ENCODE measurements at places on chromosomes 5 and 9.

- DNase-seq: no peak
Measured at GRCh38 chr5:173781432-173781815, 106.7 kb upstream of the CPEB4 start.

GRCh38 chr5:158736150-158736870, 363.4 kb downstream of the EBF1 start:
- DNase-seq: no peak

DNA sequence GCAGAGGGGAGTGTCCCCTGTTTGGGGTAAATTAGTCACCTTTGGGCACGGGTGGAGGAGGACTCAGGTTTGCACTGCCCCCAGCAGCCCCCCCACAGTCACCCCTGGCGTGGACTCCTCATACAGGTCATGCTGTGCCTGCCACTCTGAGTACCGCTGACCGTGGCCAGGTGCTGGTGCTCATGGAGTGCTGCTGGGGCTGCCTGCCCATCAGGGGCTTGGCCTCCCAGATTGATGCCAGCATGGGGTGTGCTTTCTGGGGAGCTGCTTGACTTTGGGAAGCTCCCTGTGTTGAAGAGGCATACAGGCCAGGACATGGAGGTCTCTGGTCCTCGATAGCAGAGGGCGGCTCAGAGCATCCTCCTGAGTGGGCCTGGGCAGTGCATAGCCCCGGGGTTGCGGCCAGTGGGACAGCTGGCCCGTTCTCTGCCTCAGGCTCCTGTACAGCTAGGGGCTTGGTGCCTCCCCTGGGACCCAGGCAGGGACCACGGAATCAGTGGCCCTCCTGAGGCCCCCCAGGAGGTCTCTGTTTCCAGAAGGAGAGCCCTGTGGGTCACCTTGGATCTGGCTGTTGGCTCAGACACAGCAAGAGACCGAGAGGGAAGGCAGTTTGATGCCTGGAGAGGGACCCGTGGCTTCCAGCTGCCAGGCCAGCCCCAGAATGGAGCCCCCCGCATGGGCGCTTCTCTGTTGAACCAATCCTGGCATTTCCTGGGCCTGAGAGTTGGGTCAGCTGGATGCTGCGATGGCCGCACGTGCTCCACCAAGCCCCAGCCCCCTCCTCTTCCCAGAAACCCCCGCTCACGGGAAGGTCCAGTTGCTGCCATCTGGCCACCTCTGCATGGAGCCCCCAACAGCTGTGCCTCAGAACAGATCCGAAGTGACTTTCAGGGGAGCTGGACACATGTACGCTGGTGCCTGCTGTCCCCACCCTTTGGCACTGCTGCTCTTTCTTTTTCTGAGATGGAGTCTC, 6.1 kb upstream of the AJM1 start:
- DNase-seq: no peak

- no peak for DNase-seq
Measured at GRCh38 chr5:68592351-68592750, 376.8 kb downstream of the PIK3R1 start.

DNA sequence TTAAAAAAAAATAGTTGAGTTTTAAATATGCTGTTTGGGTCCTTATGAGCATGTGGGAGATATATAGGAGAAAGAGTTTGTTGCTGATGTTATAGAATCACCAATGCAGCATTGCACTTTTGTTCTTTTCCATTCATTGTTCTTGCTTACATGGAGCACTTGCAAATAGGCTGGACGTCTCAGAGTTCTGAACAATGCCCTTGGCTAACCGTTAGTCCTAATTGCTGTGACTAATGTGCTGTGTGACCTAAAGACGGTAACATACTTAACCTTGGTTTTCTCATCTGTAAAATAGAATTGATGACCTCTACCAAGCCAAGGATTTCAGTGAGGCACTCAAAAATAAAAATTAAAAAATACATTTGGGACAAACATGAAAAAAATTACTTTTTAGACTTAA, 29.8 kb downstream of the PIK3R1 start:
- no peak for DNase-seq

DNA sequence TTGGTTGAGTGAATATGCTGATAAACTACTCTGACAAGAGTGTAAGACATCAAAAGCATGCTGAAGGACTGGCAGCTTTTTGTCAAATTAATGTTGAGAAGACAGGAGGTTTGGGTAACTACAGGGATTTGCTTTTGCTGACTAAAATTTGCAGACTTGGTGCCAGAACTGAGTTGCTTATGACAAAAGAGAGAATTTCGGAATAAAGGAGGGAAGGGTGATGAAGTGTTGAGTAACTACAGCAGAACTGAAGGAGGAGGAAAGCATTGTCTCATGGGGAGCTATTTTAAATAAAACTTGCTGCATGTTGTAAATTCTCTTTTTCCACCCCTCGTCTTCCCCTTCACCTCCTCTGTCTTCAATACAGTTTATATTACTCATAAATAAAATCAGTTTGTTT, 296.1 kb downstream of the YTHDC2 start:
- no peak for DNase-seq

Data from stimulated activated CD4-positive, alpha-beta T cell treated with anti-CD3 and anti-CD28 coated beads, Interleukin-2, amount 100 ng/mL, for 24 hours (primary cell).